ENCODE measurements at places on chromosomes 12 and 14.

DNA sequence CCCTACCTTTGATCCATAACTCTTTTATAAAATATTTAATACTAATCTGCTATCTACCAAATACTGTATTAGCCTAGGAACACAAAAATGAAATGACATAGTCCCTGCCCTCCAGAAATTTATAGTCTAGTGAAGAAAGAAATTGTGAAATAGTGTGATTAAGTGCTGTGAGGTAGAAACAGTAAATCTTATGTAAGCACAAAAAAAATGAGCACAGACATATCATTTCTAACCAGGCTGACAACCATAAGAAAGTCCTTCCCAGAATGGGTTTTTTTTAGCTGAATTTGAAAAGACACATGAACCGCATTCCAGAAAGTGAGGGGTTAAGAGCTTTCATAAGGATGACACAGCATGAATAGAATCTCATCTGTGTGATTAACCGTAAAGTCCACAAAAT lies 145.9 kb downstream of the SOX5 start:
- no peak for DNase-seq

DNA sequence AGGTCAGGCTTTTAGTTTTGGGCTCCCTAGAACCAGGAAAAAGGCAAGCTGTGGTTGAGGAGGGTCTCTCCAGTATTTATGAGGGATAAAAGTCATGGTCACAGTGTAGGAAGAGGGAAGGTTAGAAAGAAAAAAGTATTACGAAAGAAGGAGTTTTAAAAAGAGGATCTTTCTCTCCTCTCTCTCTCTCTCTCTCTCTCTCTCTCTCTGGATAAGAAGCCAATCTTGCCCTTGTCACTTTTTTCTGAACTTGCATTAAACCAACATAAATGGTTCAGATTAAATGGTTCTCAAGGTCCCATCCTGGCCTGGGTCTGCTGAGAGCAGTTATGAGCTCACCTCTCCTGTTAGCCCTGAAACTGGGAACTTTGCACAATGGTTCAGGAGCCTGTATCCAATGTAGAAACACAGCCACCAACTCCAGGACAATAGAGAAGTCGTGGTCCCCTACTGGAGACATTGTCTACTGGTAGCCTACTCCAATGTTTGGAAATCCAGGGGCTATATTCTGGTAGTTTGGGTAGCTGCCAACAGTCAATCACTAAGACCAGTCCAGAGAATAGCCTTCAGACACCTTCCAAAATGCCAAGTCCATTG lies 131.9 kb downstream of the DAD1 start:
- DNase-seq: no peak

DNA sequence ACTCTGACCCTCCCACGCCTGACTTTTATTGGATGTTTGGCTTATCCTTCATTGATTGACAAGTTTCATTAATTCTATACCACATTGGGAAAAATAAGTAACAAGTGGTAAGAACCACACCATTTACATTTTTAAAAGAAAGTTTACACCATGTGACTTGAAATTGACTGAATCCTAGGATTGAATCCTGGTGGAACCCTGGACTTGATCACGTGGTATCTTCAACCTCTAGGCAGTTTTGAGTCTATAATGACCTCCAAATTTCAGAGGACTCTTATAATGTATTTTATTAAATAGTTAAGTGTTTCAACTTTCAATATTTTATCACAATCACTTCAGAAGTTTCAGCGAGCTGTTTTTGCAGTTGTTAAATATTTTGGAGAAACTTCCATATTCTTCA lies 172.0 kb downstream of the SLC6A15 start:
- no peak for DNase-seq

DNA sequence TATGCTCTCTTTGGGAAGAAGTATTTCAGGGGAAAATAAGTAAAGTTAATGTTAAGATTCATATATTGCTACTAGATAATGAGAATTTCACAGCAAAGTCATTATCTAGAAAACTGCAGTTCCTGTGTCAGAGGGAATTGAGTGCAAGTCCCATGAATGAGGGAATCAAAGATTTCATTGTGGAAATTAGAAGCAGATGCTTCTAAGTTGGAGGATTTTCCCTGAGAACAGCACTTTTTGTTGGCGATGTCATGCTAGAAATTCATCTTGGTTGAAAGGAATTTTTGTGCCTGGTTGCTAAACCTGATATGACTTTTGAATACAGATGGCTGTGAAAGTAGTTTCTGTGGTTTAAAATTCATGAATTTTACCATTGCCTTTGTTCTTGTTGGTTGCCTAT lies 25.6 kb downstream of the FRMD6 start:
- DNase-seq: no peak

GRCh38 chr14:69921052-69921451 lies 41.8 kb downstream of the SMOC1 start:
- DNase-seq: no peak

DNA sequence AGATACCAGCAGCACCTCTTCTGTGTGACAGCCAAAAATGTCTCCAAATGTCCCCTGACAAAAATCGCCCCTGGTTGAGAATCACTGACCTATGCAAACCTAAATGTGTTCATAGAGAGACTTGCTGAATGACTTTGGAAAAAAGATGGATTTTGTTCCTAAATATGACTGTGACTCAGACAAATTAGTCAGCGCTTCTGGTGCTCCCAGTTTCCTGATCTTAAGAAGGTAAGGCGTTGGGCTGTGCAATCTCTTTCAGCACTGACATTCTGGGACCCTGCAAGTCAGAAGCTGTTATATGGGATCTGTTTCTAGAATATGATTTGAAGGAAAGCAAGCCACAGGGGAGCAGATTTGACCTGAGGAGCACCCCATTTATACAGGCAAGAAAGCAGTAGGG lies 90.6 kb upstream of the PWP1 start:
- no peak for DNase-seq

DNA sequence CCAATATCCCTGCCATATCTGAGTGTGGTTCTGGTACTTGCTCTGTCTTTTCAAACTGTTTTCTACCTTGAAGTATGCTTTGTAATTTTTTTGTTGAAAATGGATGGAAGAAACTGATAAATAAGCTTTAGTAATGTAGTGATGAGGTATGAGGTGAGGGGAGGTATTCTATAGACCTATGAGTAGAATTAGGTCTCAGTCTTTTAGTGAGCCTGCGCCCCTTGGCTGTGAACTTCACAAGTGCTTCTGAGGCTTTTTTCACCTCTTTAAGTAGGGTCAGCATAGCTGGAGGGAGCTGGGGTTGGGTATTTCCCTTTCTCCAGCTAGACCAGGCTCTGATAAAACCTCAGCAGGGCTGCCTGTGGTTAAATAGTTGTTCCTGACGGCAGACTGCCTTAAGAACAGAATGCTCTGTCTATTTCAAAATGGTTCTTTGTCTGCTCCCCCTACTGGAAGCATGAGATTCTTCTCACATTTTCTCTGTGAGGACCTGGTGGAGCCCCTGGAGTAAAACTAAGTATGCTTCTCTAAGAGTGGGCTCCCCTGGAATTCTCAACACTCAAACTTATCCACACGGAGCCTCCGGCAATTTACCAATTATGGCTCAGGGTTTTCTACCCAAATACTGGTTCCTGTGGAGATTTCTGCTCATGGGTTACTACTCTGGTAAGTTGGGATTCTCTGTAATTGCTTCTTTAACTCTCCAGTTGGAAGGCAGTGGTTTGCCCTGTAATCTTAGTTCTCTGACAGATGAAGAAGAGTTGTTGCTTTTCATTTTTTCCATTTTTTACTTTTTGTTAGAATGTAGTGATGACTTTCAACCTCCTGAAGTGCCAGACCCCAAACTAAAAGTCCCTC lies 13.1 kb downstream of the KRT5 start:
- no peak for DNase-seq

GRCh38 chr12:99455350-99456035 lies 192.1 kb upstream of the GARIN6 start:
- DNase-seq: no peak

DNA sequence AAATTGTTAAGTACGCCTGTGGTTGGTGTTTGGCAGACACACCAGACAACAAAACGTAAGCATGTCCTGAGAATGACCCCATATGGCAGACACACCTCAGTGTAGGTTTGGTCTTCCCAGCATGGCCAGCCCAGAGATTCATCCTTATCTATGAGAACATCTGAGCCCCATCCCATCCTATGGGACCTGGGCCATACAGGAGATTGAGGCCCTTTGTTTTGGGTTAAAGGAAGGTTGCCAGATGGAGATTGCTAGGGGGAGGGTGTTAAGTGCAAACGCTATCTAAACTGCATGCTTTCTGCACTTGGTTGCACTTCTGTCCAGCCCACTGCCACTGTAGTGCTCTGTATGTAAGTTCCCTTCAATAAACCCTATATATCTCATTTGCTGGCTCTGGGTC lies 4.1 kb upstream of the PCNX4 start:
- no peak for DNase-seq

GRCh38 chr14:76997257-76997970 lies 31.1 kb downstream of the IRF2BPL start:
- no peak for DNase-seq

DNA sequence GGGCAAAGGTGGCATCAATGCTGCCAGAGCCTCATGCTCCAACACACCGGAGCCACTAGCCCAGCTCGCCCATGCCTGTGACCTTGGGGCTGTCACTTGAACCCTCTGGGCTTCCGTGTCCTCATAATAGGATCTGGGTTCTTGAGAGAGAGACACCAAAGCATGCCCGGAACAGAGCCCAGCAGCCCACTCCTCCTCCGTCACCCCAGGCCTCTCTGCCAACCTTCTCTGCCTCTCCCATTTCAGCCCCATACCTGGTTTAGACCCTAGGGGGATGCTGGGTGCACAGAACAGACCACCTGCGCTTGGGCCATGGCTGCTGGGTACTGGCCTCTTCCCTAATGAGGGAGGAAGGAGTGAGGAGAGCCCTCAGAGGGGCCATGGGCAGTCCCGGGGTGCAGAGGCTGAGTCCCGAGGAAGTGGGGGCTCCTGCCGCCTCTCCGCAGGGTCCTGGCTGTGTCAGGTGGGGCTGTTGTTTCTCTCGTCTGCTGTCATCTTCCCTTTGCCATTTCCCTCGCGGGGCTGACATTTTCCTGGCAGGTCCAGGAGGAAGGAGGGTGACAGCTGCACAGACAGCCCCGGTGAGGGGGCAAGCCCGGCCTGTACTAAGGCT lies 172.4 kb upstream of the RTL1 start:
- DNase-seq: no peak

DNA sequence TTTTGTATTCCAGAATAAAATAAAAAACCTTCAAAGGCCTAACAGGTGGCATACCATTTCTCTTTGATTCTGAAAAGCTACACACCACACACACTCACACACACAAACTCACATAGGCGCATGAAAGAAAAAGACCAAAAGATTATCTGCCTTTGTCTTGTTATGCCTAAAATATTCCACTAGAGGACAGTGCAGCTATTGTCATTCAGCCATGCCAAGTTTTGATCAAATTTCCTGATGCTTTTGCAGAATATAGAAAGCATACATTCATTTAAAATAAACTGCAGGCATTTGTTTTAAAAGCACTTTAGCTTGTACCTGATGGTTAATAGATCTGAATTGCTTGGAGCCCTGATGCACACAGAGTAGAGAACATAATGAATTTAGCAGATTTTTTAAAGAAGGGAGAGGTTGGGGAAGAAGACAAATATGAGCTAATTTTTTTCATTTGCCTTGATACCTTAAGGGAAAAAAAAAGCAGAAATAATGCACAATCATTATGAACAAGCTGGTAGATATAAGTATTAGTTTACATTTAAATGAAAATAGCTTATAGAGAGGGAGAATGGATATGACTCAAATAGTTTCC lies 1766.9 kb upstream of the SEL1L start:
- no peak for DNase-seq

GRCh38 chr14:88164906-88165534 lies 158.0 kb downstream of the KCNK10 start:
- DNase-seq: no peak

- no peak for DNase-seq
Measured at GRCh38 chr12:82651489-82651888, 35.2 kb upstream of the TMTC2 start.

All from substantia nigra (tissue), 51 donors.